ENCODE measurements at places on chromosomes 13 and 19.

GRCh38 chr19:35911173-35911572 is 3.1 kb upstream of the TYROBP start:
- DNase-seq, result no peak

- DNase-seq, result no peak
Observed at GRCh38 chr19:34409189-34410164, 5.3 kb downstream of the PDCD2L start.

DNA sequence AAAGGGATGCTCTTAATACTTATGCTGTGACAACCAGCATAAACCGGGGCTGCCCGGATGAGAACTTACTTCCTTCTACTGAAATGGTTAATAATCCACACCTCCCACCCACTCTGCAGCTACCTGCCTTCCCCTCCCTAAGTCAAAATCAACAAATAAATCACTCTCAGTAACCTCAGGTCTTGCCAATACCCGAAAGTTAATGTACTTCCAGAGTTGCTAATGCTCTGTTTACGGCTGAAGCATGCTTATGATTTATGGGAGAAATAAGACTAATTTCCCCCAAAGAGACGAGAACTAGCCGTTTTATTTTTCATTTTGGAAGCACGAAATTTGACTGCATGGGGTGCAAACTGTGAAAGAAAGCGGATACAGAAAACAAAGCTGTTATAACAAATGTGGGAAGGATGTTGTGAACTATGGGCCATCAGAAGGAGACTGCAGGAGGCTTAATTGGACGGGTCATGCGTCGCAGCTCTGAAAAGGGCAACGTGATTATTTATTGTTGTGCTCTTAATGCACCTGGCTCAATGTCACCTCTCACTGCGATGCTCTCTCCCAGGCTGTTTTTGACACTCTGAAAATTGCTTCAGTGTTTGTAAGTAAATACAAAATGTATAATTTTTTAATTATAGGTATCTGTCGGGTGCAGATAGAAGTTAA is 114.0 kb upstream of the SLC7A1 start:
- DNase-seq, result no peak

GRCh38 chr19:457636-458035 is 3.2 kb downstream of the SHC2 start:
- no peak for DNase-seq

GRCh38 chr19:3129112-3129511 is 6.7 kb upstream of the GNA15 start:
- DNase-seq, result no peak

GRCh38 chr19:49951806-49952478 is 9.0 kb downstream of the SIGLEC11 start:
- no peak for DNase-seq

DNA sequence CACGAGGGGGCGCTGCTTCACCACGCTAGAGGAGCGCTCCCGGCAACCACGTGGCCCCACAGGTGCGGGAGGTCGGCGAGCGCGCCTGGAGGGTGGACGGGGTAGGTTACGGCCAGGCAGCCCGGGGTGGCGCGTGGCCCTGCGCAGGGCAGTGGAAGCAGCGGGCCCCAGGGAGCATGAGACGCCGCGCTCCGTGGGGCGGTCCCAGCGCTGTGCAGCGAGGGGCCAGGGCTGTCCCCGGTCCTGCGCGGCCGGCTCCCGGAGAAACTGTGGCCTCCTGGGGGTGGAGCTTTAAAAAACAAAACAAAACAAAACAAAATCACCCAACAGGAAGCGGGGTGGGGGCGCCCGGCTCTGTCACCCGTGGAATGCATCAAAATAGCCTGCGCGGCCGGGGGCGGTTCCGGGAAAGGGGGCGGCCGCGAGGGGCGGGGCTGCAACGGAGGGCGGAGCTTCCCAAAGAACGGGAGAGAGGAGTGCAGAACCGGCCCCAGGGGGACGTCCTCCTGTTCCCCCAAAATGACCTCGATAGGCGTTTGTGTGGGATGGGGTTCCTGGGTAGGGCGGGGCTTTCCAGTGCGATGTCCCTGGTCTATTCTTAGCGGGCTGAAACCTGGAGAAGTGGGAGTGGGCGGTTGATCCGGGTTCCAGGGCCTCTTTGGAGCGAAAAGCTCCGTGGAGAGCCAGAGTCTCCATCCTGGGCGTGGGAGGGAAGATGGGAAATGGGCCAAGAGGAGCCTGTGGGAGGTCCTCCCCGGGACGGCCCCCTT is 27.3 kb downstream of the NUMBL start:
- peak; percentile 96 for DNase-seq

DNA sequence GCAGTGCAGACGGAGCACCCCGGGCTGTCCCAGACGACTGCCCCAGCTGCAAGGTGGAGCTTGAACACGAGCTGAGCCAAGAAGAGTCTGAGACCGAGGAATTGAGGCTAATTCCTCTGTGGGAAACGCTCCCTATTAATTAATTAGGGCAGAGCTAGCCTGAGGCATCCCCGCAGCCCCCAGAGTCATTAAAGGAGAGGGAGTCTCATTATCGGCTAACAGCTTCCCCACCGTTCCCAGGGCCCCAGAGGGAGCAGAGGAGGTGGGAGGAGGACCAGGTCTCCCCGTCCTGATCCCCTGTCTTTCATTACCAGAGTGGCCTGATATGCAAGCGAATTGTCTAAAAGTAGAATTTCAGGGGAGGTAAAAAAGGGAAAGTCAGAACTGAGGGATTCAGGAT is 13.1 kb upstream of the SLC1A6 start:
- DNase-seq, result no peak

- no peak for DNase-seq
Observed at GRCh38 chr13:29162638-29163235, 342.6 kb downstream of the MTUS2 start.

DNA sequence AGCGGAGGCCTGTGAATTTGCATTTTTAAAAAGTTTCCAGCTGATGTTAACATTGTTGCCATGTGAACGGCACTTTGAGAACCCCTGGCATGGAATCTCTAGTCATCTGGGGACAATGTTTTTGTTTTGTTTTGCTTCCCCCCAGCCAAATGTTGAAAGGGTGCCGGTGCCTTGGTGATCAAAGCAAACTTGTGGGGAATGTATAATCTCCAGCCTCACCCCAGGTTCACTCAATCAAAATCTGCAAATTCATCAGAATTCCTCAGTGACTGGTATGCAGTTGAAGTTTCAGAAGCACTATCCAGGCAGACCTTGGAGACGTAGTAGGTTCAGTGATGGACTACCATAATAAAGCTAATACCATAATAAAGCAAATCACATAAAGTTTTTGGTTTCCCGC is 428.7 kb downstream of the MYO16 start:
- DNase-seq, result no peak

DNA sequence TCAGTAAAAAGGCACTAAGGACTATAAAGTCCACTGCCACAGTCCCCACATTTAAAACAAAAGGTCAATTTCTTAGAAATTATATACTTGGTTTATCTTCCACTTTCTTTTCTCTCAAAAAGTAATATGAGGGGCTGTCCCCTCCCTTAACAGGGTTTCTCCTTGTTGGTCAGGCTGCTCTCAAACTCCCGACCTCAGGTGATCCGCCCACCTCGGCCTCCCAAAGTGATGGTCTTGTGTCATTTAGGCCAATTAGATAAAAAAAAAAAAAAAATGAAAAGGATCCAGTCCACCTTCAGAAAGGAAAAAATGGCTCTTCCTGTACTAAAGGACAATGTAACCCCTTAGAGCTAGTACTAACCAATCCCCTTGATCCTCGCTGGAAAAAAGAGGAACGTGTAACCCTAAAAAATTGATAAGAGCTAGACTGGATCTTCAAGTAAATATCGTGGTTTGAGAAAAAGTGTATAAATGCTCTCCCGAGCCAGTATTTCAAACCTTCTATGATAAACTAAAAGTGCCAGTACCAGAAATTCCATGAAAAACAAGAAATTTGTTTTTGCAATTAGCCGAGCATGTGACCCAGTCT is 9.0 kb upstream of the CD70 start:
- DNase-seq, result no peak

Data from activated naive CD8-positive, alpha-beta T cell treated with anti-CD3 and anti-CD28 coated beads, Interleukin-2, amount 50 U/mL, for 24 hours (primary cell).